ENCODE measurements at places on chromosomes 5 and 9.

- no peak for DNase-seq
Observed at GRCh38 chr5:79509244-79509885, 4.6 kb downstream of the HOMER1 start.

DNA sequence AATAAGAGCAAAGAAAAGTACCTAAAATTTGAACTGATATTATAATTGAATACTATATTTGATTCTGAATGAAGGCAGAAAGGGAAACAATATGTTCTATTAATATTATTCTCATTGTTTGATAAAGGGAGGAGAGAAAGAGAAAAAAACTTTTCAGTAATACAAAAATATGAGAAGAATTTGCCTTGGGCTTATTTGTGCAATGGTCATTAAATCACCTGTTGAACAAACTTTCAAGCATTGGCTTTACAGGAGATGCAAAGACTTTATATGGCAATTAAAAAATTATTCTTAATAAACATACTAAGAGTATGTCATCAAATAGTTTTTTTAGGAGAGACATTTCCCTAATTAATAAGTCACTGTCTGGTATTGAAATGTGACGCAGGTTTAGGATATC is 85.0 kb downstream of the CSNK1G3 start:
- no peak for DNase-seq

GRCh38 chr5:113090336-113091106 is 113.9 kb downstream of the DCP2 start:
- DNase-seq, result no peak

DNA sequence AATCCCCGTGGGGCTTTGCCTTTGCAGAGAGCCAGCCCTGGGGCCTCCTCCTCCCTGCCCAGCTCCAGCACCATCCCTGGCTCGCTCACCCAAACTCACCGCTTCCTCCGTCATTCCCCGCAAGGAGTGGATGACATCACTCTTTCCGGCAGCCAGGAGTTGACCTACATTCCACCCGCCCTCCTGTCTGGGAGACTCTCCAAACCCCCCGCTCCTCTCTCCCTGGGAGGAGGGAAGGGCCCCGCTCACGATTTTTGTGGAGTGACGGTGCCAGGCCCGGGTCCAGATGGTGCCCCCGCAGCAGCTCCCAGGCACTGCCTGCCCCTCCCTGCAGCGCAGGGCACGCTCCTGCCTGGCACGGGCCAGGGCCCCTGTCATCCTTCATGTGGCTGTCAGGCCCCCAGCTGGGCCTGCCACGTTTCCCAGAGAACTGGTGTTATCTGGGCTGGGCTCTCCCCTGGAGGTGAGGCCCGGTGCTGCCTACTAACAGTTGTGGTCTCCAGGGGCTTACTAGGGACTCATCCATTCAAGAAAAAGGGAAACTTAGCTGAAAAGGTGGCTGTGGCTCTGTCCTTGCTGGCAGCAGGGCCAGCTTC is 52.3 kb downstream of the NTNG2 start:
- no peak for DNase-seq

DNA sequence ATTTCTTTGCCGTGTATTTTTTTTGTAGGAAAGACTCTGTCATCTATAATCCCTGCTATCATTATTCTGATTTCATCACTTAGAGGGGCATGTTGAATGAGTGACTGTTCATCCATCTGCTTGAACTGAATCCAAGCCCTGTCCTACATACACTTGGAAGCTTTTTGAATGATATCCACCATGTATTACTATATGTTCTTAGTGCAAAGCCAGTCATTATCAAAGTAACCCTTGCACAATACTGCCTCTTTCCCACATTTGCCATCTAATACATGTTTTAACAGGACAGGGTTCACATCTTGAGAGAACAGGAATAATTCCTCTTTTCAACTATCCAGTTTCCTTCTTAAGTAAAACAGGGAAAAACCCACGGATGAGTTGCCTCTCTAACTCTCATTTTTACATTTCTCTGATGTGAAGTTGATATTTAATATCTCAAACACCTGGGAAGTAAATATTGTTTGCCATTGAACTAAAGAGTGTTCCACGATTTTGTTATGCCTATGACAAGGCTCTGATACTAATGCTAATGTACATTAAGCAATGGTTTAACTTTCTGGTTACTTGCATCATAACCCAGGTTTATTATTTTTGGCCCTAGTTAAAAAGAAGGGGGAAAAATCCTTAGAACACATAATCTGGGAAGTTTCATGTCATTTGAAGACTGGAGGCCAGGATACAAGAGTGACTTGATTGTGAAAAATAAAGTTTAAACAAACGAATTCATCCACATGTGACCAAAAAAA is 103.7 kb upstream of the TARS1 start:
- DNase-seq, result no peak

DNA sequence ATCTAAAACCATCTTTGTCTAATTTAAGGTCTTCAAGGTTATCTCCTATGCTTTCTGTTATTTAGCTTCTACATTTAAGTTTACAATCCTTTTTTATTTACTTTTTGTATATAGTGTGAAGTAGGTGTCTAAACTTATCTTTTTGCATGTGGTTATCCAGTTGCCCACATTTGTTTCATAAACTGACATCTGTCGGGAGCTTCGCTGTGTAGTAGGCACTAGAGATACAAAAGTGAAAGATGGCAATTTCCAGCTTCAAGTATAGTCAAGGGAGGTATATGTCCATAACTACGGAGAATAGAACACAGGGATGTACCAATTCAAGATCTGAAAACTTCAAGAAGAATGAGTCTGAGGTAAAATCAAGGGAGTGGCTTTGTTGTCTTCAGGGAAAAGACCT is 38.7 kb upstream of the ELL2 start:
- DNase-seq, result no peak

- no peak for DNase-seq
Observed at GRCh38 chr5:160496784-160497183, 75.1 kb downstream of the PTTG1 start.

GRCh38 chr5:173689737-173690360 is 73.4 kb upstream of the BOD1 start:
- DNase-seq, result no peak

- DNase-seq, result no peak
Observed at GRCh38 chr5:155943516-155944407, 383.2 kb upstream of the SGCD start.

GRCh38 chr5:129631961-129632360 is 115.9 kb upstream of the MINAR2 start:
- no peak for DNase-seq

- no peak for DNase-seq
Observed at GRCh38 chr9:84697509-84698114, 28.1 kb downstream of the NTRK2 start.

DNA sequence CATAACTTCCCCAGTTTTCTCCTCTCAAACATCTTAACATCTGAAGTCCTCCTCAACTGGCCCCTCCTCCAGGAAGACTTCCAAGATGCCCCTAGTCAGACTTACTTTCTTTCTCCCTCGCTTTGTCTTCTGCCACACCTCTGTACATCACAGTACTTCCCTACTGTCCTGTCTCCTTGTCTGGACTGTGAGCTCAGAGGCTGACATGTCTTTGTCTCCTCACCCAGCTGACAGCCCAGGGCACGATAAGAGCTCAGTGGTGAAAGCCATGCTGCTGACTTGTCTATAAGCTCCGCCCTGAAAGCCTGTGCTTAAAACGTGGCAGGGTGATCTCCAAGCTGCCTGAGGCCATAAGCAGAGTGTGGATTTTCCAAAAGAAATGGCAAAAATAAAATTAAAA is 33.0 kb upstream of the SLC25A51 start:
- DNase-seq, result no peak

- no peak for DNase-seq
Observed at GRCh38 chr9:90343991-90344390, 298.6 kb downstream of the DIRAS2 start.

- DNase-seq, result no peak
Observed at GRCh38 chr9:136081826-136082495, 13.1 kb downstream of the NACC2 start.

GRCh38 chr5:142911775-142912174 is 141.6 kb downstream of the ARHGAP26 start:
- no peak for DNase-seq

DNA sequence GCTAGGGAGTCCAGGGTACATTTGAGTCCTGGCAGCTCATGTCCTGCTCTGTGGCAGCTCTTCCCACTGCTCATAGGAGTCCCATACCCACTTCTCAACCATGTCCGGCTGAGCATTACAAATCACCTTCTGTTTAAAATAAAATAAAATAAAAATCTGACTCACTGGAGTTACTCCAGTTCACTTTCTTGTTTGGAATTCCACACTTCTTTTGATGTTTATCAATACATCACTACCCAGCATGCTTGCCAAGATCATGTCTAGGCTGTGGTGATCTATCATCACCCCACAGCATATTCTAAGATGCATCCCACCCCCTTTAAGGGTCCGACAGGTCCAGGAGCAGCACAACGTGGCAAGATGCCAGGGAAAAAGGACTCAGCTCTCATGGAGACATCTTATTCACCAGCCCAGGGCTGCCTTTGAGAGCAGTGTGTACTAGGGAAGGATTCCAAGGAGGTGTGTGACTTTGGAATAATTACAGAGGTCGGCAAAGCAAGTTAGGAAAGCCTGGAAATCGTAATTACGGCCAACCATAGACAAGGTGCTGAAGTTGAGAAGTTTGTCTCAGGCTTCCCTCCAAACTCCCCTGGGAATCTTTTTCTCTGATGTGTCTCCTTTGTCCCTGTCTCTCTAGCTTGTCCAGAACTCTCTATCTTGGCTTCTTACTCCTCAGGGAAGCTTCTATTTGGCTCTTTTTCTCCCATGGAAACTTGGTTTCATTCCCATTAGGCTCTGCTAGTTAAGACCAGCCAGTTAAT is 111.4 kb upstream of the SLC1A3 start:
- DNase-seq, result no peak

GRCh38 chr9:12516573-12516972 is 176.6 kb upstream of the TYRP1 start:
- no peak for DNase-seq

DNA sequence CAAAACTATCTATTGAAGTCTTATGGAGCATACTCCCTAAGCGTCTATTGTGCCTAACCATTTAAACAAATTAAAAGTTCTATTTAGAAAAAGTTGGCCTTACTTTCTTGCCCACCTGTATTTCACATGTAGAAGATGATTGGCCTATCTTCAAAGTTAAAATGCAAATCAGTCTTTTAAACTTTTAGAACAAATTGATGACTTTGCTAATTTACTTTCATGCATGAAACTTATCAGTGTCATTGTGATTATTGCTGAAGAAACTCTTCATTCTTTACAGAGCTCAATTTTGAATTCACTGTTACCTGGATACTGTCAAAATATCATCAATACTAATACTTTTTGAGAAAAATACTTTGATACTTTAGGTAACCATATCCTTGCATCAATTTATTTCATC is 216.1 kb downstream of the COX7C start:
- no peak for DNase-seq

- no peak for DNase-seq
Observed at GRCh38 chr5:67300326-67300725, 103.7 kb upstream of the CD180 start.

GRCh38 chr9:1442105-1442504 is 391.9 kb downstream of the DMRT2 start:
- no peak for DNase-seq

DNA sequence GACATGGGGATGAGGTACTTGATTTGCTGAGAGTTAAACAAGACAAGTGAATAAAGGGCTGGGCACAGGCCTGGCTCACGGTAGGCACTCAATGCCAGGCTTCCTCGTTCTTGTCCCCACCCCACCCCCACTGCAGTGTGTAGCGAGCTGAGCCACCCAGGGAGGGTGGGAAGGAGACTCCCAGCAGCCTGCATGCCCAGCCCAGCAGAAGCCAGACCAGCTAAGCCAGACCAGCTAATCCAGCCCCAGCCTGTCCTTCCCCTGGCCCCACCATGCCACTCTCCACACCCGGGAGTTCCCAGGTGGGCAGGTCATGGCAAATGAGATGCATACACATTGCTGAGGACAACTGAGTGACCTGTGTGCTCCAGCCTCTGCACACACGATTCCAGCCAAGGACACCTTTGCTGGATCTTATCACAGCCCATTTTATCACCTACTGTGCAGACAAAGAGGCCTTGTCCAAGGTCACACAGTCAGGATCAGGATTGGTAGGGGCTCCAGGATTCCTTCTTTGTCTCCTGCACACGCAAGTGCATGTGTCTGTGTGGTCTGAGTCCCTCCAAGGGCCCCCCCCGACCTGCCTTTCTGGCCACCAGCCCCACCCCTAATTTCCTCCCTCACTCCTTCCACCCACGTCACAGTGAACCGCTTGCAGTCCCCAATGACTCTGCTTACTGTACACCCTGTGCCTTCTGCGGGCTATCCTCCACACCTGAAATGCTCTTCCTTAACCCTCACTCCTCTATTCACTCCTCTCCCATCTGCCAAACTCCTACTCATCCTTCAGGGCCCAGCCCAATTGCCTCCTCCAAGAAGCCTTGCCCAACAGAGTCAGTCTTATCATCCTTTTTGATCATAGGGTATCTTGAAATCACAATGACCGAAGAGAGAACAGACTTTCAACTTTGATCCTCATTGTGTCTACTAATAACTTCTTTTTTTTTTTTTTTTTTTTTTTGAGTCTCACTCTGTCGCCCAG is 26.6 kb downstream of the DUSP1 start:
- DNase-seq, result no peak

- DNase-seq, result peak; percentile 63
Observed at GRCh38 chr9:35658137-35658967, at the start of gene CCDC107. Gene CCDC107 (plus strand): TSS chr9:35658292. CDS start chr9:35658380, 88 bp downstream.

DNA sequence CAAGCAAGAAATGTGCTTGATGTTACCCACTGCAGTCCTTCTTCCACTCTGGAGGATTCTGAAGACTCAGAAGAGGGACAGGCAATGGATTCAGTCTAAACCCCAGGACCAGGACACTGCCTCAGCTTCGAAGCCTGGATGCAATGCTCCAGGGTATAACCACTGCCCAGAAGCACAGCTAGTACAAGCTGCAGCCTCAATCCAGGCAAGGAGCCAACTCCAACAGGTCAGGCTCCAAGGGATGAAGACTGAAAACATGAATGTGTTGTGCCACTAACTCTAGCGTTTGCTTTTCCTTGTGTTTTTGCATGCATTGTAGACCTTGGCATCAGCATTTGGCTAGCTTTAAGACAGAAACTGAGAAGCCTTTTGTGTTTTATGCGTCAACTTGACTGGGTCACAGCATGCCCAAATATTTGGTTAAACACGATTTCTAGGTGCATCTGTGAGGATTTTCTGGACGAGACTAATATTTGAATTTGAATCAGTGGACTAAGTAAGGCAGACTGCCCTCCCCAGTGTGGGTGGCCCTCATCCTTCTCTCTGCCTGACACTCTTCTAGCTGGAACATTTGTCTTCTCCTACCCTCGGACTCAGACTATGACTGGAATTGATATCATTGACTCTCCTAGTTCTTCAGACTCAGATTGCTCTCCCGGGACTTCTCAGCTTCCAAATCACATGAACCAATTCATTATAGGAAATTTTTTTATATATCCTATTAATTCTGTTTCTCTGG is 20.5 kb upstream of the GPX3 start:
- no peak for DNase-seq

Data from activated T-helper 1 cell treated with anti-CD3 and anti-CD28 coated beads, Interleukin-2, amount 50 U/mL, for 16 hours (primary cell).